Activated T-helper 2 cell treated with anti-CD3 and anti-CD28 coated beads, Interferon-gamma antibody, Interleukin-2, Interleukin-4, amounts not matched to agents 10 μg/mL and 5 μg/mL and 100 μg/mL, durations not matched to agents 14 hours and 24 hours and 36 hours (primary cell): ENCODE measurements at places on chromosomes 7 and 10. TPM values are rescaled to one million over a fixed set of nuclear protein-coding genes. Genes with fewer than 3 reads are reported as not detected.

Gene NRCAM
- total RNA-seq = 0.05 TPM in 1 of 2 replicates, not detected in the other

Gene FRMD4A
- 0.25 and 0.32 TPM in 2 replicates for total RNA-seq

Gene CLDN4
- not detected in 2 replicates for total RNA-seq

Gene COL26A1
- 0.11 and 0.16 TPM in 2 replicates for total RNA-seq

Gene SVOPL
- not detected in 2 replicates for total RNA-seq

Gene RBP4
- not detected in 2 replicates for total RNA-seq

Gene INPP5A
- 13.0 and 13.8 TPM in 2 replicates for total RNA-seq

Gene IFIT1
- total RNA-seq = 0.09 and 0.32 TPM in 2 replicates

Gene PTPRE
- 16.8 and 17.0 TPM in 2 replicates for total RNA-seq

Gene NKX1-2
- total RNA-seq = not detected in 2 replicates

Gene CHRM2
- total RNA-seq = not detected in 2 replicates

Gene CAPZA2
- 128 and 147 TPM in 2 replicates for total RNA-seq

Gene CCDC172
- not detected in 2 replicates for total RNA-seq
